ENCODE measurements at places on chromosomes 4 and X. TPM values are rescaled to one million over a fixed set of nuclear protein-coding genes. Genes with fewer than 3 reads are reported as not detected.

The TIMP1 gene
- 2,140 TPM for polyA plus RNA-seq

The TCEAL3 gene
- 23.0 TPM for polyA plus RNA-seq

The CCDC120 gene
- 1.0 TPM for polyA plus RNA-seq

The MCTS1 gene
- 71.6 TPM for polyA plus RNA-seq

GRCh38 chr4:3436798-3437581 is 4.8 kb upstream of the HGFAC start:
- DNase-seq = no peak

DNA sequence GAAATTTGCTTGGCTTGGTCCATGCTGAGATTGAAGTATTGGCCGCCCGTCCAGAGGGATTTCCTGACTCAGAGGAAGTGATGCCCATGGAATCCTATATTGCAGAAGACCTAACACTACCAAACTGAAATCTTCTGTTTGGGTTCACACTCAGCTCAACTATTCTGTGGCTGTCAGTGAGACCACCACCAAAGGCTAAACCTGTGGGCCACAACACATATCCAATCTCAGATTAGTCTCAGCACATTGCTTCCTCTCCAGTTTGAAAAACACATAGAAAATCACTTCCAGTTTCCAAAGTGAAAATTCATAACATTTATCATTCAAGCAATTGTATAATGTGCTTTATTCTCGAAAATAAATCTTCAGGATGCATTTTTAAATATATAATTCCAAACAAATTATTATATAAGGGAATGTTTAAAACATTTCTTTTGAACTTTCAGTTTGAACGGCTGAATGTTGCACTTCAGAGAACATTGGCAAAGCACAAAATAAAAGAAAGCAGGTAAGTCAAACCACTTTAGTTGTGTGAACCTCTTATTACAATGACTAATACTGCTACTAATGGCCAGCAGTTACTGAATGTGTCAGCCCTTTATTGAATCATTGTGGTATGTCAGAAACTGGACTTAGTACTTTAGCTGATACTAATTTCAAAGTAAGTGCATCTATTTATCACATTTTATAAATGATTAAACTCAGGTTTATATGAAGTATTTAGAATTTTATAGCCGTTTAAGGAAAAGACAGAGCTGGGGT is 37.0 kb downstream of the GUCY1A1 start:
- DNase-seq = no peak

GRCh38 chr4:108149588-108150380 is 18.9 kb downstream of the LEF1 start:
- no peak for DNase-seq

GRCh38 chrX:119775517-119776238 is 15.8 kb downstream of the RPL39 start:
- no peak for DNase-seq

- DNase-seq = no peak
Measured at GRCh38 chr4:124530464-124531077, 182.0 kb downstream of the ANKRD50 start.

DNA sequence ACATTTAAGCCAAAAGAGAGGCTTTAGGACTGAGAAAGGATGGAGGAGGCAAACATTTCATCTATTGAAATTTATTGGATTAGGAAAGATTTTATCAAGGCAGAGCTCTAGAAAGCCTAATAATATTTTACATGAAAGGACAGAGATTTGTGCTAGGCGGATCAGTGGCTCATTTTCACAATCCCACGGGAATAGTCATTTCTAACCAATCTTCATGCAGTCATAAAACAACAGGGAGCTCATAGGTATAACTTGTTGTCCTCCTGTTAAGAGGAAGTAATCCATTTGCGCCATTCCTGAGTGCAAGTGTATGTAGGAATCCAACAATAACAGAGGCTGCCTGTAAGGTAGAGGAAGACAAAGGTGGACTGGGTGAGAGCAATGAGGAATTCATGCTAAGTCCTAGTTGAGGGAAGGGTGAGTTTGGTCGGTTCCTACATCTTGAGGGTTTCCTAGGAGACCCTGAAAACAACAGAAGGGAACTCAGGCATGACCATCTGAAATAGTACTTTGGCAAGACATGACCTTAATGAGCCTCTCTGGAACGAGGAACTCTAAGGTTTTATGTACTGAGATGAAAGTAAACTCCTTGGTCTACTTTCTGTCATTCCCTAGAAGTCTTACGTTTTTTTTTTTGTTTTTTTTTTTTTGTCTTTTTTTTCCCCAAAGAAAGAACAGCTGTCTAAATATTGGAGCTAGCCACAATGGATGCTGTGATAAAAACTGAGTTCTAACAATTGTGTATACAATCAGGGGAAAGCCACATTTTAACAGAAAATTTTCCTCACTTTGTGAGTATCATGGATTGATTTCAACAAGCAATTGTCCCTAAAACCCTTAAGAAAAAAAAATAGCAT is 89.7 kb downstream of the GEMIN8 start:
- DNase-seq = no peak

- no peak for DNase-seq
Measured at GRCh38 chr4:103136671-103137445, 37.2 kb upstream of the BDH2 start.

- no peak for DNase-seq
Measured at GRCh38 chr4:37068580-37068979, 176.0 kb upstream of the NWD2 start.
